ENCODE measurements at places on chromosomes 13 and 19.
A peak's percentile ranks its signal among the peaks of the same experiment; 100 is the strongest.

DNA sequence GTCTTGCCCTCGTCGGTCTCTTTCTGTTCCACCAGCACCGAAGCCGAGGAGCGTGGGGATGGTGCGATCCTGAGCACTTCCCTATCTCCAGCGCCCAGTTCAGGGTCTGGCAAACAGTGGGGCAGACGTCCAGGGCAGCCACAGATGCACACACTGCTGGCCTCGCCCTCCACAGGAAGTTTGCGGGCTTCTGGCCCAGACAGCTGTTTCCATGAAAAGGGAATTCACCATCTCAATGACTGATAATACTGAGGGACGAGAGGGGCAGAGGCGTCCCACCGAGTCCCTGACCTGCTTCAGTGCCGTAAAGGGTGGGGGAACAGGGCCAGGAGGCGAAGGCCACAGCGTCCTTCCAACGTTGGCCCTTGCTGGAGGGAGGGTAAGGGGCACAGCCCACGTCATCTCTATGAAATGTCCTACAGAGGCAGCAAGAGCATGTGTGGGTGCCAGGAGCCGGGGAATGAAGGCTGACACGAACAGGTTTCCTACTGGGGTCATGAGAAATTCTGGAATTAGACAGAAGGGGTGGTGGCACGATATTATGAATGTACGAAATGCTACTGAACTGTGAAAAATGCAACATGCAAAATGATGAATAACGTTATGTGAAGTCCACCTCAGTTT, 19.5 kb downstream of the SHC2 start:
- DNase-seq, result no peak

- no peak for DNase-seq
Observed at GRCh38 chr13:105890509-105890908, 645.0 kb downstream of the EFNB2 start.

DNA sequence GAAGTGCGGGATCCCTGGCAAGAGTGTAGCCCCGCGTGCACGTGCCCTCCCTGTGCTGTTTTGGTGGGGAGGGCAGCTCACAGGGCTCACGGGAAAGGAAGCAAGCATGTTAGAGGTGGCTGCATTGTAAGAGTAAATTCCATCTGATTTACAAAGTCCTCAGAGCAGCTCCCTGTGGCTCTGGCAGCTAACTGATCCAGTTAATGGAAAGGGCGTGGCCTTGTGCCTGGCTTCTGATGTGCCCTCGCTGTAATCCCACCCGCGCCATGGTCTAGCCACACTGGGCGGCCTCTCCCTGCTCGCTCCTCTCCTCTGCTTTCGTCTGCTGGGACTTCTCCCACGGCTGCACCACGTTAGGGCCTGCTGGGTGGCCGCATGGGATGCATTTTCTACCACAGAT, 258.5 kb downstream of the FGF9 start:
- no peak for DNase-seq

DNA sequence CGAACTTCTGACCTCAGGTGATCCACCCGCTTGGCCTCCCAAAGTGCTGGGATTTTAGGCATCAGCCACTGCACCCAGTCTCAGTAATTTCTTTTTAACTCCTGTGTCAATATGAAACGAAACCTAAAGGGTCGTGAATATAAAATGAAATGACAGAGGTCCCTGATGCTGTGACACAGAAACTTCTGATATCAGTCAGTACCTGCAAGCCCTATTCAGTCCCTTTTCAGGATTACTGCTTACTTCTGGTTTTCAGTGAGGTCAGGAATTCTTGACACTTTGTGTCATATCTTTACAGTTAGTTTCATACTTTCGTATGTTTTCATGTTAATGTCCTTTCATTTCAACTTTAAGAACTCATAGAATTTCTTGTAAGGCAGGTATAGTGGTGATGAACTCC, 58.7 kb downstream of the RNF17 start:
- DNase-seq, result no peak

- no peak for DNase-seq
Observed at GRCh38 chr13:37806666-37807065, 62.9 kb downstream of the TRPC4 start.

- no peak for DNase-seq
Observed at GRCh38 chr13:97327506-97328221, 105.5 kb downstream of the MBNL2 start.

DNA sequence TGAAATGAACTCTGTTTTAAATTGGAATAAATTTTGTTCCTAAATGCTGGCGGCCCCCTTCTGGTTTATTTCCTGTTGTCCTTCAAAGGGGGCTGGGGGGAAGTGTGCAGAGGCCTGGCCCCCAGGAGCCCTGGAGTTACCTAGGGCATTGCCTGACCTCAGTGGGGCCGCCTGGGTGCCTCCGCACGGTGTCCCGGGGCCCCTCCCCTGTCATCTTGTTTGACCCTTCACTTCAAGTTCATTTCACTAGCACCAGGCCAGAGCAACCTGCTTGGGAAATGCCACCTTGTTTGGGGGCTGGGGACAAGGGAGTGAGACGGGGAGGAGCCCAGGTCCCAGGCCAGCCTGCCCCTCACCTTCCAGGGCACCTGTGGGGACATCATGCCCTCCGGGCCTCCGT, 11.9 kb upstream of the GNA15 start:
- no peak for DNase-seq

GRCh38 chr19:1483131-1483978, 4.3 kb upstream of the C19orf25 start:
- DNase-seq, result no peak

DNA sequence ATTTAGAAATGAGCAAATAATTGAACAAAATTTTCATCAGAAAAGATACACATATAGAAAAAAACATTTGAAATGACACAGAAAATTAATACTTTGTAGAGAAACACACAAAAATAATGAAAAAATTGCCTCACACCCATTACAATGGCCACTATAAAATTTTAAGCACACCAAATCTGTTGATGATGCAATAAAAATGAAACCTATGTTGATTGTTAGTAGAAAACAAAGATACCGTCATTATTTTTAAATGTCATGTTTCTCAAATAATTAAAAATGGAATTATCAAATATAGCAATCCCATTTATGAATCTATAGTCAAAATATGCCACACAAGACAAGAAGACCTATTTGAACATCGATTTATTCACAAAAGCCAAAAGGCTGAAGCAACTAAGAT, 90.5 kb downstream of the ZNF708 start:
- no peak for DNase-seq

DNA sequence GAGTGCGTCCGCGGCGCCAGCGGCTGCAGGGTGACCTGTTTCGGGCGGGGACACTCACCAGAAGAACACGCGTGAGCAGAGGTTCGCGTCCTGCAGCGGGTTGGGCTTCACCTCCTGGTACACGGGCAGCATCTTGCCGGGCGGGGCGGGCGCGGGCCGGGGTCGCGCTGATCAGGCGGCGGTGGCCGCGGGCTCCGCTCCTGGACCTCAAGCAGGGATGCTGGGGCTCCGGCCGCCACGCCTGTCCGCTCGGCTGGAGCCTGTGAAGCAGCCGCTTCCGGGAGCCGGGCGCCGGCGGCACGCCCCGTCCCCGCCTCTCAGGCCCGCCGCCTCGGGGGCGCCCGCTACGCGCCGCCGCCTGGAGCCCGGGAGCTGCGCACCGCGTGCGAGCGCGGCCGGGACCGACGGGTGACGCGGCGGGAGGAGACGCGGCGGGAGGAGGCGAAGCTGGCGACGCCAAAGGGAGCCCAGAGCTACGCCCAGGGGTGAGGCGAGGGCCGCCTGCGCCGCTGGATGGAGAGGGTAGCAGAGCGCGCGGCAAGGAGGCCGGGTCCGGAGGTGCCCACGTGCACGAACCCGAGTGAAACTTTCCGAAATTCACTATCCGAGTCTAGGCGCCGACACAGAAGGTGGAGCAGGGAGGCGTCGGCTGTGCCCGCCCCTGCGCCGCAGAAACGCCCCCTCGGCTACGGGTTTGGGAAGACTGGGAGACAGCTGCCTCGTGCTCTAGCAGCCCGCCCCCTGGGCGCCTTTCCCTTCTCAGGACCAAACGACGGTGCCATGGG, at the start of gene ABCC4:
Gene ABCC4, minus strand, starts transcription at position 269 of the 785 bp plus-strand sequence. Its CDS starts 137 bp downstream, at position 132.
- DNase-seq, result peak; percentile 69
